ENCODE measurements at places on chromosomes 7 and 10. TPM values are rescaled to one million over a fixed set of nuclear protein-coding genes. Genes with fewer than 3 reads are reported as not detected.

- peak; percentile 32 for DNase-seq
Observed at GRCh38 chr10:114491933-114492332, 87.6 kb upstream of the AFAP1L2 start.

- no peak for DNase-seq
Observed at GRCh38 chr7:84294847-84295455, 100.4 kb upstream of the SEMA3A start.

GRCh38 chr10:6173203-6173602, 29.5 kb upstream of the PFKFB3 start:
- no peak for DNase-seq

DNA sequence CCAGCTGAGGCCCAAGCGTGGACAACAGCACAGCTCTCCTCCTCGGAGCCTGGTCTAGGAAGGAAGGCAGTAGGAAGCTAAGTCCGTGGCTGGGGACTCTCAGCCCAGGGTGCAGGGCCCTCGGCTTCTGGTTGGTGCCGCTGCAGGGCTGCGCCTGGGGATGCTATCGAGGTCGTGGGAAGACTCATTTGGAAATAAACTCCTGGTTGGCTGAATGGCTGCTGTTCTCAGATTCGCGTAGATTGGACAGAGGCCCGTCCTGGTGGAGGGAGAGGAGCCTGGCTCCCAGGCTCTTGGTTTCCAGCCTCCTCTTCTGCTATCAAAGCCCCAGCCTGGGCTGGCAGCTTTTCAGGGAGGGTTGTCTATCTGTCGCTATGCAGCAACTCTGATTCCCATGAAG, 152.6 kb upstream of the FZD8 start:
- DNase-seq: no peak

GRCh38 chr7:77661816-77662215, 34.4 kb upstream of the RSBN1L start:
- DNase-seq: no peak

- peak; percentile 33 for DNase-seq
Observed at GRCh38 chr7:54960517-54960916, 58.3 kb upstream of the EGFR start.

TUBAL3 gene
- not detected for total RNA-seq

DNA sequence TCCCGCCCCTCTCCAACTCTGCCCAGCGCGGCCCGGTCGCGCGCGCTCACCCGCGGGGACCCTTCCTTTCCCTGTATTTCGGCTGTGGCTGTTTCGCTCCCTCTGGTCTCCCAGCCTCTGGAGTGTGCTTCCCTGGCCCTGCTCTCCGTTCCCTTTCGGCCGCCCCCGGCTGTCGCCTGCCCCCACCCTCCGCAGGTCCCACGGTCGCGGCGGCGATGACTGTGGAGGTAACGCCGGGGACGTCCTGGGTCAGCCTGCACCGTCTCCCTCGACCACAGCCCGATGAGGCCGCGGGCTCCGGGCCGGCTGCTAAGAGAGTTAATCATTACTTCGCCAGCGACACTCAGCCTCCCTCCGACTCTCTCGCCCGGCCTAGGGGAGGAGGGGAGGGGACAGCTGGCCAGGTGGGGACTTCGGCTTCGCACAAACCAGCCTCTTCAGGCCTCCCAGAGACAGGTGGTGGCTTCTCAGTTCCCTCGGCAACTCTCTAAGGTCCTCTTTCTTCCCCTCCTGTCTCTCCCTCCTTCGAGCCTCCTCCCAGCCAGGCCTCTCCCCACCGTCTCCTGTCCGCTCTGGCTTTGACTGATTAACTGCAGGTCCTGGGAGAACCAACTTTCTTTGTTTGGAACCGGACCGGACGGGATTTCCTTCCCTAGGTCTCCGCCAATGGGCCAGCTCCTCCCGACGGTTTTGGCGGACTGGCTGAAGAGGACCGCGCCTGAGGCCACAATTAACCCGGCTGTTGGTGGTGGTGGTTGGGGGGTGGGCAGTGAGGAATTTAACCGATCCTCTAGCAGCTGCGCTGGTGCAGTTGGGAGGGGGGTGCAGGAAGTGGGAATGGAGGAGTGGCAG, 5.6 kb upstream of the PAX2 start:
- DNase-seq: no peak

FAM13C gene
- total RNA-seq: 8.7 TPM

DNA sequence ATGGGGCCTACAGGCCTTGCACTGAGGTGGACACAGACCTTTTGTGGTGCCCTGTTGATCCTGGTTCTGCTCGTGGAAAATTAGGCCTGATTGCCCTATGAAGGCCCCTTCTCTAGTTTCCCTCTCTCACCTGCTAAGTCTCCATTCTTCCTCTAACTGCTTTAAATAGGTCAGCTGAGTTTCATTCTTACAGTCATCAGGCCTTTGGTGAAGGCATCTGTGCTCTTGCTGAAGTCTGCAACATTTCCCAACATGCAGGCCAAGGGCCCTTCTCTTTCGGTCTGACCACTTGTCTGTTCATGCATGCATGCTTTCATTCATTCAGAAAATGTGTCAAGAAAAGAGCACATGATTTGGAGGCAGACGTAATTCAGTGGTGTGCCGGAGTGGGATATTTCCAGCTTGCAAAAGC, 244.0 kb downstream of the BUB3 start:
- DNase-seq: no peak

GRCh38 chr7:33109758-33110238, 594 bp upstream of the RP9 start:
- no peak for DNase-seq

KEL gene
- total RNA-seq: 0.96 TPM

SPDYE16 gene
- total RNA-seq: not detected

DNA sequence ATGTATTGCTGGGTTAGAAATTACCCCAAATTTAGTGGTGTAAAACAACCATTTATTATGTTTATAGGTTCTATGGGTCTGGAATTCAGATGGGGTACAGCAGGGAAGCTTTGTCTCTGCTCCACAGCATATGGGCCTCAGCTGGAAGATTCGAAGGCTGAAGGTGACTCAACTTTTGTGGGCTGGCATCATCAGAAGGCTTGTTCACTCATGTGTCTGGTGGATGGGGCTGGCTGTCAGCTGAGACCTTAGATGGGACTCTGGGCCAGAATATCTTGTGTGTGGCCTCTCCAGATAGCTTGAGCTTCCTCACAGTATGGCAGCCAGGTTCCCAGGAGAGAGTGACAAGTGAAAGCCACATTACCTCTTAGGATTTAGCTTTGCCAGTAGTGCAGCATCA, 45.9 kb downstream of the ZNF503 start:
- DNase-seq: no peak

GRCh38 chr7:37047260-37047659, 323.0 kb upstream of the AOAH start:
- no peak for DNase-seq

- DNase-seq: peak; percentile 57
Observed at GRCh38 chr7:33446551-33446950, 317.2 kb downstream of the BBS9 start.

TBC1D12 gene
- total RNA-seq: 7.6 TPM
